Endothelial cell (in vitro differentiated cells): ENCODE measurements at places on chromosomes 1 and 21.
A peak's percentile ranks its signal among the peaks of the same experiment; 100 is the strongest.

GRCh38 chr1:114235960-114236359 is 82.3 kb upstream of the SYT6 start:
- no peak for DNase-seq

GRCh38 chr1:21816602-21817302 is 4.7 kb downstream of the LDLRAD2 start:
- no peak for DNase-seq

DNA sequence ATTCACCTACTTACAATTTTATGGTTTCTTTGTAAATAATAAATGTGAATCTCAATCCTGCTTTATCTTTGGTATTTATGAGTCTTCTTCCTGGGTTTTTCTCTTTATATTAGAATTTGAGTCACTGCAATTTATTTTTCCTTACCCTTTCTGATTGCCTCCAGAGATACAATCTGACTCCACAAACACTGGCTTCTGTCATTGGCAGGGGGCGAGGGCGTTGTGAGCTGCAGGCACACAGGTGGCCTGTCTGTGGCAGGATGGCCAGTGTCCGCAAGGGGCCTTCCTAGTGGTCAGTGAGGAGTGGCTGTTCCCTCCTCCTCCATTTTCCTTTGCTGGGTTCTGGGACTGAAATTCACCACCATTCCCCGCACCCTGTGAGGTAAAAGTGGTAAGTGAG is 2.0 kb upstream of the MTARC1 start:
- no peak for DNase-seq

DNA sequence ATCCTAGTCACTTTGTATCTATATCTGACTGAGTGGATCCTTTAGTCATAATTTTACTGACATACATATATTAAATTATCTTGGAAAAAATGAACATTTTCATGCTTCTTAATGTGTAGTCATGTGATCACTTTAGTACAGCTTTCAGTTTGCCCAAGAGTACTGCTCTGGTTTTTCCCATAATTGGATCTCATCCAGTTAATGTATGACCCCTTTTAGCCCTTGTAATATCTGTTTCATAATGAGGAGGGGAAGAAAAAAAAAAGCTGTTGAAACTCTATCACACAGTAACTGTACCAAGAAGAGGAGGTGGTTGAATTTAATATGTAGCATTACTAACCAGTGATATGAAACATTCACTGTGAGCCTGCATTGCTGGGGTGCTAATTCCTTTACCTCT is 328.7 kb downstream of the PTPRC start:
- DNase-seq, result no peak

DNA sequence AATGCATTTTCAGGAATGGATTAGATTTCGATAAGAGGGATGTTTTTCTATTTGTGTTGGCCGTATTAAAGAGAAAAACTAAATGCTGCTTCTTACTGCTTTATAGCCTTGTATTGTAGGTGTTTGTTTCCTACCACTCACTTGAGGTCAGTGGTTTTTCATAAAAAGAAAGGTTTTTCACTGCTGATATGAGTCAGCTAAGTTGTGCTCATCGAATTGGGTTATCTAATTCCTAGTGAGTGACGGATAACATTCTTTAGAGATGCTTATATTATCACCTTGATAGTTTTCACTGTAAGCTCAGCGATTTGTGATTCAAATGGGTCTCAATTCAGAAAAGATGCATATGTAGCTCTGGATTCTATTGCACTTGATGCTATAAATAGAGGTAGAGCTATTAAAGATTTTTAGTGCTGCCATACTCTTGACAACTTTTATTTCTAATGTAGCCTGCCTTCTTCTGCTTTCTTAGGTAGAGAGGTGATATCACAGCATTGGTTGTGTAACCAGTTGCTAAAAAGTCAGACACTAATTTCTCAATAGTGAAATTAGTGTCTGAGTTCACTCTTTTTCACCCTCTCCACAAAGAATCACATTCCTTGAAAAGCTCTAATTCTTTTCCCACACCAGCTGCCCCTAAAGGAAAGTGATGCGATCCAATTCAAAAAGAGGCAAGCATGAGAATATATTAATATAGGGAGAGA is 180.0 kb downstream of the RASAL2 start:
- no peak for DNase-seq

GRCh38 chr21:33761441-33762036 is 119.2 kb downstream of the ITSN1 start:
- peak; percentile 14 for DNase-seq

DNA sequence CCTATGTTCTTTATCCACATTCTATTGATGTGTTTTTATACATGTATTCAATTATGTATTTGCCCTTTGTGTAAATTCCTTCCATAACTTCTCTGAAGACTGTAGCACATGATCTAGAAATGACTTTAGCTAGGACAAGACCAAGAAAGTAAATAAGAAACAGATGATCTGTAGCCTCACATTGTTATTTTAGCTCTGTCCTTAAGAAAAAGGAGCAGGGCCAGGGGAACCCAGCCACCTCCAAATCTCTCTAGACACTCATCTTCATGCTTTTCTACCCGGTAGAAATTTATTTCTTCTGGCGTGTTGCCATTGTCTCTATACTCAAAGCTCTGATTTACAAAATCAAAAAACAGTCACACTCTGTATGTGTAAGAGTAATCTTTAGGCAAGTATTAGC is 27.1 kb downstream of the CDC7 start:
- no peak for DNase-seq

- no peak for DNase-seq
These were observed 150.8 kb downstream of the NFIA start for GRCh38 chr1:61233121-61233660.

DNA sequence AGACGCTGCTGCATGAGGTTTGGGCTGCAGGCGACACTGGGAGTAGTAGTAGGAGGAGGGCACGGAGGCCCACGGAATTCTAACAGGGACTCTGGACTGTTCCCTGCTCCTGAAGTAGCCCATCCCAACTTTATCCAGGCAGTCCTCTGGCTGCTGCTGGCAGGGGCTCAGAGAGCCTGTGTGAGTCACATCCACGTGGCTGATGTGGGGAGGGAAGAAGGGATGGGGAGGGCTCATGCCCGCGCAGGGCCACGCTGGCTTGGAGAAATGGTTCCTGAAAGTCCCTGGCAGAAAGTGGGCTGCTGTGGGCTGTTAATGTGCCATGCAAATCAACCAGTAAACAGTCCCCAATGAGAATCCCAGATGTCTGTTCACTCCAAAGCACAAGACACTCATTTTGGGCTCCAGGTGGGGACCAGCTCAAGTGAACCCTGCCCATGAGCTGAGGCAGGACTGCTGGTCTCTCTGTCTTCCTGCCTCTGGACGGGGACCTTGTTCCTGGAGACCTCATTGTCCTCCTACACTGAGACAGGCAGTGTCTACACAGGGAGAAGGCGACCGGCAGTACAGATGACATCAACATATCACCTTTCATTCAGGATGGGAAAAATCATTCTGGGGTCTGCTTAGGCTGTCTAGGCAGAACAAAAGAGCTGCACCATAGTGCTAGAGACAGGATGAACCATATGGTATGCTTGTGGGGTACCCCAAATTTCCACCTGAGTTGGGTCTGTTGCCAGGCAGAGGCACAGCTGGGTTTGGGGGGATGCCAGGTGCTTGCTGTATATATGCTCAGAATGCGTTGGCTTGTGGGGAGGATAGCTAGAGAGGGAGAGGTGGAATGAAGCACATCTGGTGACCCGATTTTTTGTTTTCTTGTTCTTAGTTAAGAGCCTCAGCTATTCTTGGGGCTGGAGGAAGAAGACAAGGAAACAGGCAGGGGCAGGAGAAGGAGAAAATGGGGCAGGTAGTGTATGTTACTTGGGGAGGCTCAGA is 57.9 kb upstream of the FMOD start:
- no peak for DNase-seq

GRCh38 chr1:6424000-6424565 is 493 bp upstream of the ESPN start:
- DNase-seq, result no peak

DNA sequence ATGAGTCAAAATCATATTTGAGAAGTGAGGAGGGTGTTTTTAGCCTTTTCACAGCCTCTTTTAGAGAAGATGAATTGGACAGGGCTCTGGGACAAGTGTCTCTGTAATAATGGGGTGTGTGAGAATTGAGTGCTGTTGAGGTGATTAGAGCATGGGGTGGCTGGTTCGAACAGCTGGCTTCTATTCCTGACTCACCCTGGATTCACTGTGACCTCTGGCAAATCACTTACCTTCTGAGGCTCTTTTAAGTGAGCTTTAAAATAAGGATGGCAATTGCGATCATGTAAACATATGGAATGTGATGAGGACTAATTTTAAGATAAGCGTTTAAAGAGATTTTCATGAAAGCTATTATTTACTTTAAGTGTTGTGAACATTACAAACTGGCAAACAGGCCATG is 243.4 kb downstream of the ADGRL2 start:
- no peak for DNase-seq

GRCh38 chr1:212587888-212588510 is 20.6 kb upstream of the ATF3 start:
- DNase-seq, result no peak

- DNase-seq, result no peak
These were observed 65.2 kb downstream of the FCRL5 start for GRCh38 chr1:157487096-157487495.

DNA sequence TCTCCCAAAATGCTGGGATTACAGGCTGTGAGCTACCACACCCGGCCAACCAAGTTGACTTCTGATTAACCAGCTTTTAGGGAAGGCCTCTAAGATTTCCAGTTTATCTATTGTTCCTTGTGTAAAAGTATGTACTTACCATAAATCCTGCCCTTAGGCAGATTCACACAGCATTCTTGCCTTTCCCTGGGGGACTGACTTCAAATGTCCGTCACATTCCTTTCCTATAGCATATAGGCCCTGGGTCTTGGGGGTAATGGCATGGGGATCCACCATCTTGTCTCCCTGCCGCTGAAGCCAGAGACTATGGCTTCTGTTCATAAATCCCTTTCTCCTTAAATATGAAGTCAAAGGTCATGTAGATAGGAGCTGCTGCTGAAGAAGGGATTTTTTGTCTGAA is 872 bp upstream of the PINK1 start:
- DNase-seq, result no peak

DNA sequence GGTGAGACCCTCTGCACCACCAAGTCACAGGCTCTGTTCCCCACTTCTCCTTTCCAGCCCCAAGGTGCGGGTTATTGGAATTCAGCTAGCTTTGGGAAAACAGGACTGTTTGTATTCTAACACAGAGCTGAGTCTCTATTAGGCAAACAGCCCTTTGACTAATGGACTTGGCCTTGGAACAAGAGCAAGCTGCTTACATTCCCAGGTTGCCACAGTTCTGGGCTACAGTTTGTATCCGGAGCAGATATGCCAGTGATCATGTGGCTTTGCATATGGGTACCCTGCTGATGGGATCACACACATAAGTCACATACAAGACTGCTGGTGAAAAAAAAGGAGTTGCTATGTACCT is 110.5 kb upstream of the COA6 start:
- DNase-seq, result no peak

DNA sequence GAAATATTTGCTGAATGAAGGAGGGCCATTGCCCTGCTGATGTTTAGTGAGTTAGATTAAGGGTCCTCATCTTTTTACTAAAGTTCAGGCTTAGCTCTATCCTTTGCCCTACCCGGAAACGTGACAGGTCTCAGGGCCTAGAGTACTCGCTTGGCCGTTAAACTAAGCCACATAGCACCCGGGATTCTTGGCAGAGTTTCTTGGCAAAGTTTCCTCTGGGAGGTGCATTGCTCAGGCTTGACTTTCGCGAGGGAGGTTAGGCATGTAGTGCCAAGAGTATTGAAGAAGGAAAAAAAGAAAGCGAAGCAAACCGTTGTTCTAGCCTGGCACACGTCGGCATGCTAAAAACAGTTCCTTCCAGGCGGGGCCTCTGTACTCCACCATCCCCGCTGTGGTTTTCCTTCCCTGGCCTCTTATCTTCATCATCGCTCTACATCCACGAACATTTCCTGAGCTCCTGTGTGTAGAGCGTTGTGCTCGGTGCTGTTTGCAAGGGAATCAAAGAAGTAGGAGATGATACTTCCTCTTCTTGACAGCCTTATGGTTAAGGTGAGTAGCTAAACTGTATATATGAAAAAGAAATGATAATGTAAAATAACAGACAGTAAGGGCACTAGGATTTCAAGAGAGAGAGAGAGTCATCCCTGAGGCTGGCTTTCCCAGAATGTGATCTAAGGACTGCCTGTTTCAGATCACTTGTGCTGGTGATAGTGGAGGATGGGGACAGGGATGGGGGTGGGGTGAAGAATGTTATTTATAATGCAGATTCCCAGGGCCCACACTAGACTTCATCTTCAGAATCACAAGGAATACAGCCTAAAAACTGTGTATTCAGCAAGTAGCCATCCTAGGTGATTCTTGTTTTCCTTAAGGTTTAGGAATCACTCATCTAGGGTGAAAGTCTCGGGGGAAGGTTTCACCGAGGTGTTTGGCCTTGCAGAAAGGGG is 18.8 kb downstream of the RNF220 start:
- peak; percentile 16 for DNase-seq

GRCh38 chr1:8562222-8562621 is 244.3 kb downstream of the SLC45A1 start:
- no peak for DNase-seq

DNA sequence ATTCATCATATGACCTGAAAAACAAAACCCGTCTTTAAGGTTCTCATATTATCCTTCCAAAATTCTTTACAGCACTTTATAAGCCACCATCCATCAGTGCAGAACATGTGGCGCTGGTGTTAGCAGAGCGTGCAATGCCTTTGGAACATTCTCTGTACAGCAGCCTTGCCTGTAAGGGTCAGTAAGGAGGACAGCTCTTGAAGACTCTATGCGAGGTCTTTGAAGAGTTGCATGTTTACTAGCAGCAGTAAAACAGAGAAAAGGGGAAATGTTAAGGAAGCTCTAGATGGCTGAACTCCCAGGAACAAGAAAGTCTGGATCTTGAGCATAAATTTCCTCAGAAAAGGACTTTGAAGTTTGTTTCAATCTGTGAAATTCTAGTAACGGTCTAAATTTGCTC is 365.6 kb downstream of the DUSP10 start:
- DNase-seq, result no peak

- DNase-seq, result peak; percentile 38
These were observed 4.5 kb downstream of the TMEM125 start for GRCh38 chr1:43274125-43274803.

DNA sequence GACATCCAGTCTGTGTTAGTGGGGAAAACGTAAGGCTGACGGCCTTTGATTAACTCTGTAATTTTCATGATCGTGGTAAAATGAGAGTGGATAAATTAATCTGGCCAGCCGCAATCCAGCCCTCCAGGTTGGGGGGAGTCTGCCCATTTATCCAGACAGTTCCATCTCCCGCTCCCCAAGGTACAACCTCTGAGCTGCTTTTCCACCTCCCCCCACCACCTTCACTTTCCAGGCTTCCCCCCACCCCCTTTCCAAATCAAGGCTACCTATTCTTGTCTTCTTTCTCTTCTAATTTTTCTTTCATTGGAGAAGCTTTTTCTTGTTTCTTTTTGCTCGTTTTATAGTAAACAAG is 6.0 kb downstream of the MIER1 start:
- no peak for DNase-seq

DNA sequence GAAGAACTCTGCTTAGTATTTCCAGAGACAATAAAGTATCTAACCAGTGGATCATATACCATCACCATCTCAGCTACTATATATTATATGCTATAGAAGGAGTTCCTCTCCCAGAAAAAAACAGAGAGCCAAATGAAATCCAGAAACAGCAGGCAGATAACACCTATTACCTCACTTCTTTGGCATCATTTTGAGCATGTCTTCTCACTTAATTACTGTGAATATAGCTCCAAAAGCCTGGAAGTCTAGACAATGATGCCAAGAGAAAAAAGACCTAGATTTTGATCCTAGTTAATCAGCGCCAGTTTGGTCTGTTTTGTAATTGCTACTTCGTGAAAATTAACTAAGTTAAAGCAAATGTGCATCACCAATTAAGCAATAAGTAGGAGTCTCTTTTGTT is 131.3 kb downstream of the EIF4G3 start:
- DNase-seq, result no peak
